ENCODE measurements at places on chromosomes 2 and 18. TPM values are rescaled to one million over a fixed set of nuclear protein-coding genes. Genes with fewer than 3 reads are reported as not detected.

ICA1L gene
- 6.2 TPM for total RNA-seq

BIN1 gene
- 48.1 TPM for total RNA-seq

ATP6V1B1 gene
- total RNA-seq: not detected

SNORC gene
- 1.9 TPM for total RNA-seq

GKN2 gene
- not detected for total RNA-seq

OTOS gene
- total RNA-seq: not detected

DSG1 gene
- total RNA-seq: not detected
